ENCODE measurements at places on chromosomes 4 and X.

DNA sequence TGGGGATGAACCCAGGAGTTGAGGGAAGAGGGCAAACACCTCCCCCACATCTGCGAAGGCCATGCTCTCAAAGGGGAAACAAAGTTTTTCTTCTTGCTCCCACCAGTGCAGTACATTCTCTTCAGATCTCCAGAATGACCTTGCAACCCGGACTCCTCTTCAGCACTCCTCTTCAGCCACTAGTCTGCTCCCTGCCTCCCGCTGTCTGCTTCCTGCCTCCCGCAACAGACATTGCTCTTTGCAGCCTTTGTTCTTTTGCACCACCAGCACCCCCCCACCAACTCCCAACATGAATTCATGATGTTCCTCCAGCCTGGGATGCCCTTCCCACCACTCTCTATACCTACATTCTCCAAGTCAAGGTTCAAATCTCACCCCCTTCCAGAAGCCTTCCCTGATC, 32.1 kb downstream of the UTP14A start:
- DNase-seq = no peak

GRCh38 chr4:83436680-83437079, 18.9 kb downstream of the HELQ start:
- no peak for DNase-seq

DNA sequence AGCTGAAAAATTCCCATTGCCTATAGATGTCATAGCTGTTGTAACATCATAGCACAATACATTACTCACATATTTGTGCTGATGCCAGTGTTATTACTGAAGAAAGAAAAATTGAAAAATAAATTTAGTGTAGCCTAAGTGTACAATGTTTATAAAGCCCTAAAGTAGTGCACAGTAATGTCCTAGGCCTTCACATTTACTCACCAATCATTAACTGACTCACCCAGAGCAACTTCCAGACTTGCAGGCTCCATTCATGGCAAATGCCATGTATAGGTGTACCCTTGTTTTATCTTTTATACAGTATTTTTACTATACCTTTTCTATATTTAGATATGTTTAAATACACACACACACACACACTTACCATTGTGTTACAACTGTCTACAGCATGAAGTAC, 265.4 kb upstream of the MAGEB18 start:
- DNase-seq = no peak

DNA sequence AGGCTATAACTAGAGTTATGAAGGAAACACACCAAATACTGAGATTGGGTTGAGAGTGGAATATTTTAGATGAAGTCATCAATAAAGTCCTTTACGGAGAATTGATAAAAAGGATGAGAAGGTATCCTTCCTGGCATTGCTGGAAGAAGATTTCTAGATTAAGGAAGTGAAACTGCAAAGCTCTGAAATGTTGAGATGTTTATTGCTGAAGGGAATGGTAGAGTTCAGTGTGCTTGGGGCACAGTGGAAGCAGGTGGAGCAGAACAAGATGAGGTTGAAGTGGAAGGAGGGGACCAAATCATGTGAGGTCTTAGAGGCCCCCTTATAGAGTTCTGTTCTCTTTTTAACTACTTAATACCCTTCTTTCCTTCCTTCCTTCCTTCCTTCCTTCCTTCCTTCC, 848.5 kb downstream of the RAB28 start:
- DNase-seq = no peak

GRCh38 chrX:51931566-51932150, 38.2 kb downstream of the MAGED1 start:
- DNase-seq = no peak

DNA sequence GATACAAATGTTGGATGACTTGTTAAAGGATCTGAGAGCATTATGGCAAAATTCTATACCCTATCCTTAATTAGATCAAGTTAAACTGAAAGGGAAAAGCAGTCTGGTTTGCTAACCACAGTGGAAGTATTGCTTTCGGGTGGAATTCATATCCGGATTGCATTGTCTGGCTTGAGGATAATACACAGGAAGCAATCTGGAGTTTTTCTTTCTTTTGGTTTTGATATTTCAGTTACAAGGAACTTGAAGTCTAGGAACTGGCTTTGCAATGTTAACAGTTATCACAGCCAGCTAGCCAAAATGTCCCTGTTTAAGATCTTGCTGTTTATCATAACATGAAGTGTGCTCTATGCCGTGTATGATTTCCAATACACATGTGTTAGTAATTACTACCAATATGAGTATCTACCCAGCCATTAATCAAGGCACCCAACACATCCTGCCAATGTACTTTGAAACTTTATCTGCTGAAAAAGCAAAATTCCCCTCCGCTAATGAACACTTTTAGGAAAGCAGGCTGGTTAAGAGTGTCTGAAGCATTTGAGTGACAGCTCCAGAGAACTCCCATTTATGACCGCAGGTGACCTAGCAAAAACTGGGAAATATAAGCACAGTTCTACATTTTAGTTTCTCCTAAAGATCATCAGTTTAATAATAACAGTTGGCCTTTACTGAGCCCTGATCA, 146.4 kb downstream of the PALLD start:
- DNase-seq = no peak

DNA sequence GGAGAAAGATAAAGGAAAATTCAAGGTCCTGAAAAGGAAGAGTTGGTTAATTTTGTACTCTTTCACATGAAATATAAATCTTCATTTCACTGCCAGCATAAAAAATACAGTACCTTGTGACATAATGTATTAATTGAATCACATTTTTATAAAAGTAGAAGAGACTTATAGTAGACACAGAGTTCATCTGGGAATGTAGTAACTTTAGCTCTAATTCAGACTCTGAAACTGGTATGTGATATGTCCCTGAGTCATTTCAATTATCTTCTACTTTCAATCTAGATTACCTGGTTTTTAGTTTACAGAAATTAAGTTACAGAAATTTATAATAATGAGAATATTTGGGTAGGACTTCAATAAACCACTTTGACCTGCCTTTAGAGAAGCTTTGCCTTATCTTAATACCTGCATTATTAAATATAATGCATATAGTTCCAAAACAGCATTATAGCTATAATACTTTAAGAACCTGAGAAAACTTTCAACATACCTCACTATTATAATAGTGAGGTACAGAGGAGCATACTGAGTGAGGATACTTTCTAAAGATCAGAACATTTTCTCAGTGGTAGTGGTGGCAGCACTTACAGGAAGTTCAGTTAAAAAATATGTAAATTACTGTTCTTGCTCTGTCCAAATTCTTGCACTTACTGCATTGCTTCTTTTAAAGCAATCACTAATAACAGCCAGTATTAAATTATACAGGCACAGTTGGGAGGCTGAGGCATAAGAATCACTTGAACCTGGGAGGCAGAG, 11.2 kb downstream of the NEK1 start:
- DNase-seq = no peak
